H7 (cell line): ENCODE measurements at places on chromosomes 7 and 10.
A peak's percentile ranks its signal among the peaks of the same experiment; 100 is the strongest.

DNA sequence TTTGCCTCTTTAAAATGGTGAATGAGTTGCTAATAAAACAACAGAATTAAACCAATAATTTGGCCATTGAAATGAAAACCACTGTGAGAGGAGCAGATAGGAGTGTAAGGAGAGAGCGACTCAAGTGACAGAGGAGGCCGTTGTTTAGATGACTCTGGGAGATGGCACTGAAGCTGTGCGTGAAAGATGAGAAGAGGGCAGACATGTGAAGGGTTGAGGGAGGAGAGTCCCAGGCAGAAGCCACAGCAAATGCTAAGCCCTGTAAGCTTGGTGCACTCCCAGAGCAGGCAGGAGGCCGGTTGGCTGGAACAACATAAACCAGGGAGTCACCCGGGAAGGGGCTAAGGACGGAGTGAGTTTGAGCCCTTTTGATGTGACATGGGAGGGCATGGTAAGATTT, 814 bp upstream of the OPALIN start:
- DNase-seq = no peak

- no peak for DNase-seq
Measured at GRCh38 chr7:45646207-45646821, 72.1 kb downstream of the ADCY1 start.

GRCh38 chr10:90914992-90915765, 5.7 kb downstream of the ANKRD1 start:
- DNase-seq = no peak

DNA sequence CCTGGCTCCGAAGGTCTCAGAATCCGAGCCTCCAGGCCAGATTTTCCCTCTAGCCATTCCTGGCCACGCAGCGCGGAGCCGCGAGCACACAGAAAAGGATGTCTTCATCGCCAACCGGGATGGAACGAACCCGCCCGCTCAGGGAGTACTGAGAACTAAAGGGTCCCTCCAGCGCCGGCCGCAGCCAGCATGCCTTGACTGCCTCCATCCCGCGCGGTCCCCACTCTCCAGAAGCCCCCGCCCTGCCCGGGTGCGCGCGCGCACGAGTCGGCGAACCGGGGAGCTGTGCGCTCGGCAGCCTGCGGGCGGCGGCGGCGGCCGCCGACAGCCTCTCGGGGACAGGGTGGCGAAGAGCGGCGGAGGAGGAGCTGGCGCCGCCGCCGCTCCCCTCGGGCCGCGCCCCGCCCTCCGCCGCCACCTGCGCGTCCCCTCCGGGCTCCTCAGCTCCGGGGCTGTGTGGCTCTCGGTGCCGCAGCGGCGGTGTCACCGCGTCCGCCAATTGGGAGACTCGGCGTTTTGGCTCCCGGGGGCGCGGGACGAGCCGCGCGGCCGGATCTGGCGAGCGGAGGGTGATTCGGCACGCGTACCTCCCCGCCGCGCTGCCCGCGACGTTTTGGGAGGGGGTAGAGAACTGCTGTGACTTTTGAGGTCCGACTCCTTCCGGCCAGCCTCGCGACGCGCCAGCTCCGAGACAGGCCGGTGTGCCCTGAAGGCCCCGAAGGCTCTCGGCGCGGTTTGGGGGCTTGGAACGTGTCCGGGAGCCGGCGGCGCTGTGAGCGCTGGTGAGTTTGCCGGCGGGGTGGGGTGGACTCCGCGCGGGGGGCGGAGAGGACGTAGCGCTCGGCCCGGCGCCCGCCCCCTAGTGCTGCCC, 453 bp upstream of the GALNT17 start:
- DNase-seq = peak; percentile 96

DNA sequence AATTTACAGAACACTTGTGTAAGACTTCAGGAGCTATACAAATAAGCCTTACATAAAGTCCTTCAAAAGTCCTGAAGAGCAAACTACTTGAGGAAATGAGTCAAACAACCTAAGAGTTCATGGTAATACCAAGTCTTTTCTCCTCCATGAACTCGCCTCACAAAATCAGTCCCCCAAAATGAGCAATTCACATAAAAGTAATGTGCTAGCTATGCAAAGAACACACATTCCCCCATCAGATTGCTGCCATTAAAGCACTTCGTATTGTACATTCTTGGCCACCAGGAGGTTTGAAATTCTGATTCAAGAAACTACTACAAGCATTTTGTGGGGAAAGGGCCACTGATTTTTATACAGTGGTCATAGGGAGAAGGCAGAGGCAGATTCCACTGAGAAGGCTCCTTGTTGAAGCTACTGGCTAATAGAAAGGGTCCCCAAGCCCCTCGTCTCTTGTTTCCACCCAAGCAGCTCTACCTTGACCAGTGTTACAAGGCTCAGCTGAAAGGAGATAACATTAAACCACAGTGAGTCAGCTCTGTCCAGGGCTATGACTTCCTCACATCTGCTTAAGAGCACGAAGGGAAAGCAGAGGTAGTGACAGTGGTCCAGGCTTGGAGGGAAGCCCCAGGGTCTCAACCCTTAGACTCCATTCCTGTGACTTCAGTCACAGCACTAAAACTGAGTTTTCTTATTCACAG, 115.2 kb upstream of the CDK1 start:
- DNase-seq = no peak

GRCh38 chr7:64959072-64959747, 31.6 kb downstream of the ZNF117 start:
- DNase-seq = no peak
